ENCODE measurements at places on chromosomes 3 and 15.

- DNase-seq = no peak
Measured at GRCh38 chr3:70277304-70277703, 35.1 kb downstream of the MDFIC2 start.

DNA sequence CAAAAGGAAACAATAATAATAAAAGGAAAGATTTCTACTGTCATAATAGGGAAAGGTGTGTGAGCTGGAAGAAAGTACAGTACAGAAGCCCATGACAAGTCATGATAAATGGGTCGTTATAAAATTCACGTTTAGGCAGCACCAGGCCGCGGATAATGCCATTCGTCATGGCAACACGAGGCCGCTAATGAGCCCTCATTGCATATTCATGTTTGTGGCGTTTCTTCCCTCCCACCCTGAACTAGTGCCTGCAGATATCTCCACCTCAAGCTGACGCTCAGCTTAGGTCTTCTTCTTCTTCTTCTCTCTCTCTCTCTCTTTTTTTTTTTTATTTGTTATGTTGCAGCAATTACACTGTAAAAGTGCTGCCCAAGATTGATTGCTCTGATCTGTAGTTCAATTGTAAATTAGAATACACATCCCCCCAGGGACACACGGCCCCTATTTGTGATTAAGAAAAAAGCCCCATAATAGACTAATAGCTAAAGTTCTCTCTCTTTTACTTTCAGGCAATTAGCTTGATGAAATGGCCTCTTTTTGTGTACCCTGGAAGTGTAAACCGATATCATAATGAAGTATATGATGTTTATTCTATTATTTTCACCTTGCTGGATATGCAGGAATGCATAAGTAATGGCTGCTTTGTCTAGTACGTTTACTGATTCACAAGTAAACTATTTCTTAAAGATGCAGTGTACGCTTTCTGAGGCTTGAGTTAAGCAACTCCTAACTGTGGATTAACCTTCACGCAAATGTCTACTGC is 61.9 kb upstream of the NR2F2 start:
- peak; percentile 19 for DNase-seq

DNA sequence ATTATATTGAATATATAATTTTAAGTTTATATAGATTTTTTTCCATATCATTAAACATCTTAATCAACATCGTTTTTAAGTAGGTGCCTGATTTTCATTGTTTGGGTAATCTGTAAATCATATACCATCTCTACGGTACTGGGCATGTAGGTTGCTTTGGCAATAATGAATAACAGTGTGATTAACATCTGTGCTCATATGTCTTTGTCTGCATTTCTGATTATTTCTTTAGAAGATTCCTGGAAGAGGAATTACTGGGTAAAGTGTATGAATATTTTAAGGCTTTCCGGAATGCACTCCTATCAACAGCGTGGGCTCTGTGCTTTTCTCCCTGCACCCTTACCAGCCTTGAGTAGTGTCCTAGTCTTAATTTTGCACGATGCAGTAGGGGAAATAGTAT is 119.8 kb upstream of the LIPC start:
- no peak for DNase-seq

- no peak for DNase-seq
Measured at GRCh38 chr15:58934521-58934920, 1.0 kb upstream of the SLTM start.

DNA sequence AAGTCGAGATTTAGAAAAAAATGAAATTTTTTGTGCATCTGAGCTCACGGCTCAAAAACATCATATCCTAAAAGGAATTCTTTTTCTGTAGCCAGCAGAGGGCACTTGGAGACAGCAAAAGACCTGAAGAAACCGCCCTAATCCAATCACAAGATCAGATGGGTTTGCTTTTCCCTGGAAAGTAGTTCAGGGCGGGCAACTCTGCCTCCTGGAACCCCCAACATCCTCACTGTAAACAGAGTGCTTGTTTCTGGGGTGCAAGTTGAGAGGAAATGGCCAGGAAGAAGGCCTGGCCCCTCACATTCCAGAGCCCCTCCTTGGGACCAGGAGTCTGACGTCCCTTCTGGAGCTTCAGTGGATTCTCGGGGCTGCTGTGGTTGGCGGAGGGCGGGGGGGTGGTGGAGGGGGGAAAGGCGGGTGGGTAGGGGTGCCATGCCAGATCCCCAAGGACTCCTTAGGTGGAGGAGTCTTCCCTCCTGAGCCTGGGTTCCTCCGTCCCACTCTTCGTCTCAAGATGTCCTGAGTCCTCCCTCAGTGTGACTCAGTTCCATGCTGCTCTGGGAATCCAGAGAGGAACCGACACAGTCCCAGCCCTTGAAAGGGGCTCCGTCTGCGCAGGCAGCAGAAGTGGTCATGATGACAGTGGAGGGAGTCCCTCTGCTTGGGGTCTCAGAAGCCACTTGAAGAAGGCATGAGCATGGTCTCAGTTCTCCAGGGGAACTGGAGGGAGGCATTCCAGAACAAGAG is 35.9 kb downstream of the CCK start:
- DNase-seq = no peak

GRCh38 chr15:57767481-57767880 is 61.0 kb downstream of the POLR2M start:
- no peak for DNase-seq

All from esophagus muscularis mucosa (tissue), 4 donors.